ENCODE measurements at places on chromosomes 16 and 17.

DNA sequence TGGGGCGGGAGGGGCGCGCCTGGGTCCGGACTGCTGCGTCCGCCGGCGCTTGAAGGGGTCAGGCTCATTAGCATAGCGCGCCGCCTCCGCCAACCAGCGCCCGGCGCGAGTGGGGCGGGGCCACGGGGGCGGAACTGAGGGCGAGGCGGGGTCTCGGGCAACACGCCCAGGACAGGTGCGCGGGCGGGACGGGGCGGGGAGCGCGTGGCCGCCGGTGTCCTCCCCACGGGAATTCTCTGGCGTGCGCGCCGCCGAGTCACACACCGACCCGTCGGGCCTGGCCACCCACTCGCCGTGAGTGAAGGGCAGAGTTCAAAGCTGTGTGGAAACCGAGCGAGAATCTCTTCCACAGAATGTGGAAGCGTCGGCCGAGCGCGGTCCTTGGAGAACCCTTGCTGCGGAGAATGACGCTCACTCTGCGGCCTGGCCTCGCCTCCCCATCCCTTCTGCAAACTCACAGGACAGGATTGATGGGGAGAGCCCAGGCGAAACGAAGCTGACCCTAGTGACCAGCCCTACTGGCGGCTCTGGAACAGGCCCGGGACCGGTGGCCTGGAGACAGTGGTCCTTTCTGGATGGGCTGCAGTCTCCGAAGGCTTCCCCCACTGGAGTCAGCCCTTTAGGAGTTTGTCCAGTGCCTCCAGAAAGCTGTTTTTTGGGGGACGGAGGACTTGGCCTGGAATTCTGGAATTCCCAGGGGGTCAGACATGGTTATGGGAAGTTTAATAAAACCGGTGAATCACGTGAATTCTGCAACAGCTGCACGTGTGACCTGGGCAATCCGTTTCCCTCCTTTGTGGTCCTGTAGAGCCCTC, at the start of gene SNAI3:
Gene SNAI3 (minus strand): TSS at position 69 of the 815 bp plus-strand sequence. CDS start 101 bp downstream, outside the sequence.
- peak; percentile 78 for DNase-seq

DNA sequence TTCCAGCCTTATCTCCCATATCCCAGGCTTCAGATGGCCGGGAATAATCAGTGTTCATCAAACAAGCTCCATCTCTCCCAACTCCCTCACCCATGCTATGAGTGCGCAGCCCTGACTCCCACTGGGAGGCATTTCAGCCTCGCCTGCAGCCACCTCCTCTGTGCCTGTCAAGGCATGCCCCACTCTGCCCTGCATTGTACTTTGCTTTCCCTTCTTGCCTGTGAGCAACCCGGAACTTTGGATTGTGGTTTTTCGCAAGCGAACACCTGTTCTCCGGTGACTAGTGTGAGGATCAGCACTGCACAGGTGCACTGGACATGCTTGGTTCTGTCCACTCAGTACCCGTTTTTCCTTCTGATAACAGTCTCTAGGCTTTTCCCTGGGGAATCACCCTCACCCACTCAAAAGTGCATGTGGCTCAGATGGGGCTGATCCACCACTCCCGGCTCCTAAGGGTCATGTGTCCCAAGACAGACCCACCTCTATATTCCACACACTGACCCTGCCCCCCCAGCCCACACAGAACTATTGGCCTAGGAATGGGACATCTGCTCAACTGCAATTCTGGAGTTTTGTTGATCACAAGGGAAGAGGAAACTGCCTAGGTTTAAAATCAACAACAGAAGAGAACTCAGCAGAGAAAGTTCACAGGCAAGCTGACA, 9.1 kb downstream of the CHST6 start:
- no peak for DNase-seq

DNA sequence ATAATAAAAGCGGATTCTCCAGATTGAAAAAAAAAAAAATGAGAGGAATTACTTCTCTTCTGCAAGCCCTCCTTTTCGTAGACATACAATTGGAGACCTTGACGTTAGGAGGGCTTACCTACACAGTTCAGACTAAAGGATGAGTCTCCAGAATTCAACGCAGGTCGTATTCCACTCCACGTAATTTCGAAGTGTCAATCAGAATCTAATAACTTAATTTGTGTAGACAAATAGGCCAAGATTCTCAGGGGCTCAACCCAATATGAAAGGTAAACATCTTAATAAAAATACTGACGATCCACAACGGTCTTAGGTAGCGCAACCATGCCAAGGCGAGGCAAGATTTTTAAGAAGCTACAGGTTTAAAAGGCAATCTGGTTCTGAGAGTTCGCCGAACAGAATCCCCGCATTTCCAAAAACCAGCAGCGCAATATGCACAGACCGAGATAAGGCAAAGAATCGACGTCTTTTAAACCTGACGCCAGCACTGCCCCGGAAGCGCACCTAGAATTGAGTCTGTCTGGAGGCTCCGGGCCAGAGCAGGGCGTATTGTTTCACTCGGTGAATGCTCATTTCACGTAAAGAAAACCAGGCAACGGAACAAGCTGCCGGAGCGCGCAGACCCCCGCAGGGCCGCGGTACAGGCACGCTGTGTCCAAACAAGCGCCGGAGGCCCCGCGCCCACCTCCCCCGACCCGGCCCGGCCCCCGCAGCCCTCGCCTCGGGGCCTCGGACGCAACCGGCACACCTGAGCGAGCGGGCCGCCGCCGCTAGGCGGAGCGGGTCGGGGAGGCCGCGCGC, 623 bp downstream of the MBTPS1 start:
- peak; percentile 45 for DNase-seq

- DNase-seq: no peak
Measured at GRCh38 chr16:80440667-80441066, 100.1 kb upstream of the DYNLRB2 start.

DNA sequence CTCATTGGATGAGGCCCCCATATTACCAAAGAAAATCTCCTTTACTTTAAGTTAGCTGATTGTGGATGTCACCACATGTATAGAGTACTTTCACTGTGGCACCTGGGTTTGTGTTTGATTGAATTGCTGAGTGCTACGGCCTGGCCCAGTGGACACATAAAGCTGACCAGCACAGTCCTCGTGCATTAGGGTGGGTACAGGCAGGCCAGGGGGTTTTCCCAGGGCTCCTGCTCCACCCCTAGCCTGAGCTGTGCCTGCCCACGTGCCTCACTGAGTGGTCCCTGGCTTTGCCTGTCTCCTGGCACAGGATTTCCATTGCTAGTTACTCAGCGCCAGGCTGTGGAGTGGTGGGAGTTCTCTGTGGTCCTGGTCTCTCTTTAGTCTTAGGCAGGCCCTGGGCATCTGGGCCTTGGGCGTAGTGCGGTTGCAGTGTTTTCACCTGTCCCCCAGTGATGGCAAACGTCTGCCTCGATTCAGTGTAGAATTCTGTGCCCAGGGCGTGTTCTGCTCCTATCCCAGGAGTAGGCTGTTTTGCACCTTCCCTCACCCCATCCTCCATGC, 86.0 kb downstream of the RPTOR start:
- no peak for DNase-seq

- no peak for DNase-seq
Measured at GRCh38 chr17:44593156-44593555, 35.9 kb downstream of the FZD2 start.

DNA sequence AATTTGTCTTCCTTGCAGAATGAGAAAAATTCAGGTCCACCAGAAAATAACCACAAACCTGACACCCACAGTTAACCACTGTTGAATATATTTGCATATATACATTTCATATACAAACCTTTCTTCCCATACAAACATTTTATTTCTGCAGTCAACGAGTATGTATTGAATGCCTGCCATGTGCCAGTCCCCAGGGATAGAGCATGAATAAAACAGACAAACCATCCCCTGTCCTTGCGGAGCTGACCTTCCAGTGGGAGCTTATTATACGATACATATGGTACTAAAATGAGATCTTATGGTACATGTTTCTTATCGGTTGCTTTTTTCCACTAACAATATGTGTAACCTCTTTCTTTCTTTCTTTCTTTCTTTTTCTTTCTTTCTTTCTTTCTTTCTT, 116.7 kb downstream of the PITPNC1 start:
- DNase-seq: no peak

DNA sequence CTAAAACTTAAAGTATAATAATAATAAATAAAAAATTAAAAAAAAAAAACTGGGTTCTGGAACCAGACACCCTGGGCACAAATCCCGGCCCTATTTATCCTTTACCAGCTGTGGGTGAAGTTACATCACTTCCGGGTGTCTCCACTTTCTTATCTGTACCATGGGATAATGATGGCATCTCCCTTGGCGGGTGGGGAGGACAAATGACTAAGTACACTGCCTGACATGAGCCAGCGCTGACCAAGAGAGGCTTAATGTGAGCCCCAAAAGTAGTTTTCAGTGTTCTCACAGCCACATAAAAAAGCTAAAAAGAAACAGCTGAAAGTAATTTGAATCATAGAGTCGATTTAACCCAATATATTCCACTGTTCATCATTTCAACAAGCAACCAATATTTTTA, 424.9 kb downstream of the SOX9 start:
- no peak for DNase-seq

DNA sequence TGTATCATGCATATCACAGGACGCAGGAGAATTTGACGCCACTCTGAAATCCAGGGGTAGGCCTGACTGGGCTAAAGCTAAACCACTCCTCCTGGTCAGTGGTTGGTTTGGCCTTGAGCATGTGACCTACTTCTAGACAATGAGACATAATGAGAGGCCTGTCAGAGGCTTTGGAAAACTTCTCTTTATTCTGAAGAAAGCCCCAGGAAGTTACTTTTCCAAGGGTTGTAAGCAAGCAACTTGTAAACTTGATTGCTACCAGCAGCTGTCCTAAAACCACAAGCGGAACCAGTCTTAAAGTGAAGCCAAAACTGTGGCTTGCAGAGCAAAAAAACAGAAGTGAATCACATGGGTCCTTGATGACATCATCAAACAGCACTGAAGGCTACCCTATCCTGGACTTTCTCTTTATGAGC, 138.2 kb upstream of the COX10 start:
- DNase-seq: no peak

DNA sequence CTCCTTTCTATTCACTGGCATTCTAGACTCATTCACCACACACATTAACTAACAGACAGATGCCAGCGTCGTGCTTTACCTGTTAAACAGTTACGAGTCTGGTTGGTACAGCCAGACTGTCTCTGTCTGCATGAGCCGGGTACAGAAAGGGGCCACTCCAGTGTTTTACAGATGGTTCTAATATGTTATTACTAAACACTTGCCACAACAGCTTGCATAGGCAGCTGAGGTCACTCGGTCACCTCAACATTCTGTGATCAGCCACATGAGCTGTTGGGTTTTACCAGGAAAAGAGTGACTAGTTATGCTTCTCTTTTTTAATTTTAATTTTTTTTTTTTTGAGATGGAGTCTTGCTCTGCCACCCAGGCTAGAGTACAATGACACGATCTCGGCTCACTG, 25.2 kb downstream of the CD300A start:
- DNase-seq: no peak

- peak; percentile 19 for DNase-seq
Measured at GRCh38 chr16:49890876-49891275, 35.0 kb upstream of the ZNF423 start.

GRCh38 chr17:78736526-78737079, 45.5 kb downstream of the CYTH1 start:
- DNase-seq: peak; percentile 72

- no peak for DNase-seq
Measured at GRCh38 chr16:57125969-57126368, 33.6 kb downstream of the CPNE2 start.

DNA sequence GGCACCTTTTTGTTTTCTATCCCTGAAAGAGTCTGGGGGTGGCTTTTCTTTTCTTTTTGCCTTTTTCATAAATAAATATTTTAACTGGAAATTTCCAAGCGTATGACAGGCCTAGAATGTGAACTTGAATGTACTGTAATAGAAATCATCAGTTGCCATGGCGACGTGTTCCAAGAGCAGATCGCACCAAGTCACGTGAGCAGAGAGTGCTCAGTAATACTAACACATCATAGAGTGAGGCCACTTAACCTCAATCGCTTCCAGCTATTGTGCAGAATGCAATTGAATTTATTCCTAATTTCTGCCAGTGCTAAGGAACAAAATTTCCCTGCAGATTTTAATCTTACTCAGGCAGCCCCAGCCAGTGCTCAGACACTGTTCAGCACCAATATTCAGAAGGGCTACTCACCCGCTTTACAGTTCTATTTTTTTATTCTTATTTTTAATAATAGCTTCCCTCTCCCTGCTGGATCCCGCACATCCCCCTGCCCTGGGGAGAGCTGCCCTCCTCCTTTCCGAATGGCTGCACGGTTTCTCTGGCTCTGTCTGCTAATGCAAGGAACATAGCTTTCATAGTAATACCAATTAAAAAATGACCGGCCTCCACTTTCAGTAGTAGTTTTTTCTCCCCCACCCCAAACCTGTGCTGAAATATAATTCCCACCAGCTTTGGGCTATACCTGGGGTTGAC, 26.2 kb upstream of the PMFBP1 start:
- no peak for DNase-seq

- DNase-seq: no peak
Measured at GRCh38 chr17:1147664-1148063, 32.1 kb downstream of the ABR start.

- DNase-seq: no peak
Measured at GRCh38 chr16:84834403-84834772, 14.6 kb downstream of the CRISPLD2 start.

DNA sequence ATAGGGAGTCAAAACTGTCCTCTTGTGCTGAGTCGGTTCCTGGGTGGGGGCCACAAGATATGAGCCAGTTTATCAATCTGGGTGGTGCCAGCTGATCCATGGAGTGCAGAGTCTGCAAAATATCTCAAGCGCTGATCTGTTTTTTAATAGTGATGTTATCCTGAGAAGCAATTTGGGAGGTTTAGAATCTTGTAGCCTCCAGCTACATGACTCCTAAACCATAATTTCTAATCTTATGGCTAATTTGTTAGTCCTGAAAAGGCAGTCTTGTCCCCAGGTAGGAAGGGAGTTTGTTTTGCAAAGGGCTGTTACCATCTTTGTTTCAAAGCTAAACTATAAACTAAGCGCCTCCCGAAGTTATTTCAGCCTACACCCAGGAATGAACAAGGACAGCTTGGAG, 1.7 kb downstream of the TSPAN10 start:
- DNase-seq: no peak

DNA sequence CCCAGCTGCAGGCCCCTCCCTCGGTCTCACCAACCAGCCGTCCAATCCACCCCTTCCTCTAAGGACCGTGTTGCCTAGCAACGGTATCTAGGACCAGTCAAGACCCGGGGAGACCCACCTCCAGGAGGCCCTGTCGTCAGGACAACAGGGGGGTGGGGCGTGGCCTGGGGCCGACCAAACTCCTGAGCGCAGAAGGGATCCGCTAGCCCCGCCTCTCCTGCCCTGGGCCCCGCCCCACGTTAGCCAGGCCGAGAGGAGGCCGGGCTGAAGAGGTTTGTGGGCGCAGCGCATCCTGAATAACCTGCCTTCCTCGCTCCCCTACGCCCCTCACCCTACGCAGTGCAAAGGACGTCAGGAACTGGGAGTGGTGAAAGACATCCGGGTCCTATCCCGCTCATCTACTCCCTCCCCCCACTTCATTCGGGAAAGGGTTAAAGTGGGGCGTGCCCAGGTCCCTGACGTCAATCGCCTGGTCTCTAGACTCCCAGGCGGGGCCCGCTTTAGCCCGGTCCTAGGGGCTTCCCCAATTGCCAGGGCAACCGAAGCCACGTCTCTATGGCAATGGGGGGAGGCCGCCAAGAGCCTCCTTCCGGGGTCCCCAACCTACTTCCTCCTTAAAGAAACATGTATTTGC, 14.7 kb downstream of the DLG4 start:
- DNase-seq: peak; percentile 91

- DNase-seq: no peak
Measured at GRCh38 chr17:52762147-52762793, 603.8 kb upstream of the CA10 start.
